Fibroblast of skin of left biceps (primary cell): ENCODE measurements at places on chromosomes 13 and 19.
A peak's percentile ranks its signal among the peaks of the same experiment; 100 is the strongest.

- DNase-seq: peak; percentile 94
These were observed 292.1 kb downstream of the SPRY2 start for GRCh38 chr13:80048802-80049201.

GRCh38 chr13:42762251-42762650 is 19.1 kb upstream of the FAM216B start:
- DNase-seq: no peak

DNA sequence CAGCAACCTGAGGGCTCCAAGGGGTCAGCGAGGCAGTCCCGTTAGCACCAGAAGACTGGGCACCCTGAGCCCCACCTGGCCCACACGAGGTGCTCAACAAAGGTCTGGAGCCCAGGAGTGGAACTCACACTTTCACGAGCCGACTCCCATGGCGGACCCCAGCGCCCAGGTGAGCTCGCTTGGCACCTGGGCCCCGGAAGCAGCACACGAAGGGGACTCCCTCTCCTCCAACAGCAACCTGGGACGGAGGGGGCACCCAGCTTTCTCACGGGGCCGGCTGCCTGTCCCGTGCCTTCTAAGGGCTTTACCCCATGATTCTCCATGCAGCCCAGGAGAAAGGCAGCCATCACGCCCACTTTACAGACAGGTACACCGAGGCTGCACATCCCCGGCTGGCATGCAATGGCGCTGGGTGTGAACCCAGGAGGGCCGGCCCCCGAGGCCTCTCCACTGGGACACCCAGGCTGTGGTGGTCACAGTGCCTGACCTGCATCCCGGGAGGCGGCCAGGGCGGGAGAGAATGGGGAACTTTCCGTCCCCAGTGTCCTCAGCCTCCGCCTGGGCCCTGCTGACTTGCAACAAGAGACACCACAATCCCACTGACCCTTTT is 5.0 kb downstream of the PIP5K1C start:
- no peak for DNase-seq

- no peak for DNase-seq
These were observed 91.0 kb upstream of the MAB21L1 start for GRCh38 chr13:35567406-35567980.

GRCh38 chr19:14977128-14977527 is 2.5 kb downstream of the SLC1A6 start:
- DNase-seq: no peak
